ENCODE measurements at places on chromosomes 5 and 9. TPM values are rescaled to one million over a fixed set of nuclear protein-coding genes. Genes with fewer than 3 reads are reported as not detected.

GM2A gene
- 14.8 TPM for total RNA-seq

PCDHA12 gene
- total RNA-seq = 3.4 TPM

SPATA31E1 gene
- total RNA-seq = not detected

PLPP7 gene
- not detected for total RNA-seq

LCN6 gene
- not detected for total RNA-seq

MCC gene
- 0.19 TPM for total RNA-seq

MGAT1 gene
- 85.7 TPM for total RNA-seq

RPP25L gene
- total RNA-seq = 43.4 TPM

All from A549 treated with GW870086 at 1 μM for 4 hours (cell line).